ENCODE measurements at places on chromosomes 7 and 10.

DNA sequence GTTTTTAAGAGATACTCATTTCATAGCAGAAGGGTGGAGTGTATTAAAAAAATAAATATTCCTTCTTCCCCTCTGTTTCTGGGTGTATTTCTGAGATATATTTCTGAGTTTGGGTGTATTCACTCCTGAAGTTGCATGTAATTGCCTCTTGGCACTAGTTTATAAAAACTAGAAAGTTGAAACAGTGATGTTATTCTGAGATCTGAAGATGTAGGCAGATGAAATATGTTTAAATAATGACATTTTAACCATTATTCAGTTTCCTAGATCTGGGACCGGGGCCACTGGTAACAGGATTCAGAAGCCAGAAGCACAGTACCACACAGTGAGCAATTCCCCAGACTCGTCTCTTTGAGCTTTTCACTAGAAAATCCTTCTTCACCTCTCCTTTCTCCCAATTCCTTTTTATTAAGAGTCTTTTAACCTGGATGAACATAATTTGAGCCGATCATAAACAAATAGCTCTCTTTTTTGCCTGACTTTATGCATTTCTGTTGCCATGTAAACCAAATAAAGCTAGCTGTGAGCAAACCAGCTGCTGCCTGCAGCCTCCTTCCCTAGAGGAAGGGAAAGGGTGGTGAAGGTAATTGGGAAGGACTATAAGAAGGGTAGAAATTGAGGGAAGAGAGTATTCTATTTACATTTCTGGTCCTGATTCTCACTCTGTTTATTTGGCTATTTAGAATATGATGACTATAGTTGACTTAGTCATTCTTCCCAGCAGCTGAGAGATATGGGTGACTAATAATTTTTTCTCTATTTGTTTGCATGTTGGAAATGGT, 101.8 kb upstream of the STRIP2 start:
- no peak for DNase-seq

GRCh38 chr7:16615228-16615627, 30.3 kb downstream of the ANKMY2 start:
- DNase-seq = no peak

DNA sequence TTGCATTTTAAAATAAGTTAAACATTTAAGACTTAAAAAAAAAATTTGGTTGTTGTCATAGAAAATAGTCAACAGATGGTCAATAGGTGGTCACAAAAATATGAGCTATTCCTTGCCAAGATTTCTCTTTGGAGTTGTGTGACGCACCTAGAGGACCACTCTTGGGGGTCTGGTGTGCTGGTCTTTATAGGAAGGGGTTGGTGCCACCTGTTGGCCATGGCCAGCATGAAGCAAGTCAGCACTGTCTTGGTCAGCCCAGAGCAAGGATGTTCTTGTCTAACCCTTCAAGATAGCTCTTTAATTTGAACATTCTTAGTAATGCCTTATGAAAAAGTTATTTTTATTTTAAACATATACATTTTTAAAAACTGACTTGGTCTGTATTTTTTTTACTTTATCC, 267.9 kb upstream of the CNTNAP2 start:
- DNase-seq = no peak

- DNase-seq = no peak
Measured at GRCh38 chr7:66747385-66747784, 6.9 kb downstream of the RABGEF1 start.

DNA sequence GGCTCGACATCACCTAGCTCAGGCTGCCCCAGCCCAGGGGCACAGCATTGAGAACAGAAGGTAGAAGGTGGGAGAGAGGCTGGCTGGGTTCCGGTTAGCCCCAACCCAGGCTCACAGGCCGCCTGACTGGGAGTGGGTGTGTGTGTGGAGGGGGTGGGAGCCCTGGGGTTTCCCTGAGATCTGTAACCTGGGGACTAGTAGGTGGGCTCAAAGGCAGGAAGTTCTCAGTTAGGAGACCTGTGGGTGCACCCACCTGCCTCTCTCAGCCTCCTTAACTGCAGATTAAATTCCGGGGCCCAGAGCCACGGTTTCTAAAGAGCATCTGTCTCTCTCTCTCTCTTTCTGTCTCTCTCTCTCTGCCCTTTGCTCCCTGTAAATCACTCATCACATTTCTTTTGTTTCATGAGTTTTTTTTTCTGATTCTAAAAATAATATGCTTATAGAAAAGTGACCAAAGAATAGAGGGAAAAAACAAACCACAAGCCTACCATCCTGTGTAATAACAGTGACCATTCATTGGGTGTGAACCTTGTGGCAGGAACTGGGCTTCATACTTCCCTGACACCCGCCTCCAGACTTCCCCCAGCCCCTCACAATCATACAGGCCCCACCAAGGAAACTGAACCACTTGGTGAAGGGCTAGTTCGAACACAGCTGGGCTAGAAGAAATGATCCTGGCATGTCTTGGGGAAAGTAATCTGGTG, 83.4 kb upstream of the SMNDC1 start:
- no peak for DNase-seq

All from CD8-positive, alpha-beta memory T cell (primary cell).